A549 treated with CpdA at 1 μM for 4 hours (cell line): ENCODE measurements at places on chromosomes 4 and X. TPM values are rescaled to one million over a fixed set of nuclear protein-coding genes. Genes with fewer than 3 reads are reported as not detected.

MAOB gene
- total RNA-seq = 0.07 to 0.27 TPM (median 0.15 TPM) in 5 replicates

C4orf50 gene
- total RNA-seq = not detected in 5 replicates

GNRHR gene
- not detected in 5 replicates for total RNA-seq

COL25A1 gene
- not detected in 5 replicates for total RNA-seq

RBMXL3 gene
- not detected in 5 replicates for total RNA-seq

SLC16A2 gene
- 25.0 to 31.5 TPM (median 25.2 TPM) in 5 replicates for total RNA-seq

MUC7 gene
- not detected in 5 replicates for total RNA-seq

PPID gene
- 37.5 to 41.1 TPM (median 38.8 TPM) in 5 replicates for total RNA-seq

ZNF518B gene
- total RNA-seq = 2.6 to 4.6 TPM (median 3.4 TPM) in 5 replicates

FRMPD4 gene
- total RNA-seq = 0.05 to 0.06 TPM (median 0.06 TPM) in 3 of 5 replicates, not detected in the others

ABHD18 gene
- 2.8 to 5.4 TPM (median 3.7 TPM) in 5 replicates for total RNA-seq

SPIN4 gene
- 4.5 to 7.2 TPM (median 5.4 TPM) in 5 replicates for total RNA-seq

F8A3 gene
- total RNA-seq = 0.20 to 1.4 TPM (median 1.0 TPM) in 5 replicates

RTL3 gene
- 0.02 TPM in 1 of 5 replicates, not detected in the others for total RNA-seq

IGFBP7 gene
- 191 to 299 TPM (median 243 TPM) in 5 replicates for total RNA-seq

EGF gene
- 0.13 to 1.9 TPM (median 0.42 TPM) in 5 replicates for total RNA-seq

KLHL13 gene
- 0.25 to 0.39 TPM (median 0.34 TPM) in 5 replicates for total RNA-seq

PTPN13 gene
- 3.8 to 5.6 TPM (median 4.9 TPM) in 5 replicates for total RNA-seq

INTS6L gene
- 0.11 to 0.23 TPM (median 0.21 TPM) in 5 replicates for total RNA-seq
